ENCODE measurements at places on chromosomes 4 and X. TPM values are rescaled to one million over a fixed set of nuclear protein-coding genes. Genes with fewer than 3 reads are reported as not detected.

Gene OPHN1
- total RNA-seq, result 0.30 TPM

DNA sequence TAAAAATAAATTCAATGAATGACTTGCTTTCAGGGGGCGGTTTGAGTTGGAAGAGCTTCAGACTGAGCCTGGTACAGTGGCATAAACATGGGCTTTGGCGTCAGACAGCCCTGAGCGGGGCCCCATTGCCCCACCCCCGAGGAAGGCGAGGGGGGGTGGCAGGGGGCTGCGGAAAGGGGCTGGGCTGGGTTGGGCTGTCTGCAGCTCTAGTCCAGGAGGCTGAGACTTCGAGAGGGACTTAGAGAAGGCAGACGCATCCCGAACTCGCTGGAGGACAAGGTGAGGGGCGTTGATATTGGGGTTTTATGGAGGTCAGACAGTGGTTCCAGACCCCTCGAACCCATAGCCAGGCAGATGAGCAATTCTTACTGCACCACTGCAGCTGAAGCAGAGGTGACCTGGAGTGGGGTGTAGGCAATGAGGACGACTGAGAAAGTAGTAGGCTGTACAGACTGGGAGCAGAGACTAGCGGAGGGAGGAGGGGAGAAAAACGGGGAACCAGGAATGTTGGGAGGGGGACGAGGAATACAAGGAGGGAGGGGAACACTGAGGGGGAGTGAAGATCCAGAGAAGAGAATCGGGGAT is at the start of gene MAGED2:
TSS of gene MAGED2 (plus strand) at position 222 of the 585 bp plus-strand sequence. CDS start 1,587 bp downstream, outside the sequence.
- H3K4me3 ChIP-seq, result peak within 1 kb of the TSS; percentile 84
- DNase-seq, result peak; percentile 28
- peaks cover 21% of the 10 kb centered on the region for H3K36me3 ChIP-seq
- H3K27ac ChIP-seq, result peak within 1 kb of the TSS; percentile 87

DNA sequence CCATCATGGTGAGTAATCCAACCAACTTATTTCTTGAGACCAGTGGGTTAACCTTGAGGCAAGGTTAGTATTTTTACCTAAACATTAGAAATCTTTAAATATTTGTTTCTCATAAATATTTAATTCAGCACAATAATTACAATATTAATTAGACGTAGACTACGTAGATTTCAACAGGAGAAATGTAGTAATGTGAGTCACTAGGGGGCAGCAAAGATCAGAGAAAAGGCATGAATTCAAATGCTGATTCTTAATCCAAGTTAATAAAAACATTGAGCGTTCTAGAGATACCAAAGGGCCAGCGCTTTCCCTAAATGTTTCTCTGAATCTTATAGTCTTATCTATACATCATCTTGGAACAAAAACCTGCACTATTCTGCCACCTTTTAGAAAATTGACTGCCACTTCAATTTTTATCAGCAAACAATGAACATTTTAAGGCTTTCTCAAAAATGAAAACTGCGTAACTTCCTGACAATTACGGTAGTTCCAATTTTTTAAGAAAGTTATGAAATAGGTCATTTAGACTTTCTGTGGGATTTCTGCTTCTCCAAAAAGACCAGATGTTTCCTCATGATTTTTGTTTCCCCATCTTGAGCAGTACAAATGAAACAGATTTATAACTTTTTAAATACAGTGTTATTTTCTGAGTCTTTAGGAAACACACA is 180.7 kb downstream of the GASK1B start:
- no peaks in the 10 kb centered on the region for H3K4me1 ChIP-seq
- no peak overlapping the region for H3K4me3 ChIP-seq
- no peak for DNase-seq
- H3K27ac ChIP-seq, result no peak overlapping the region
- H3K36me3 ChIP-seq, result no peaks in the 10 kb centered on the region

GRCh38 chr4:2390784-2391421 is 27.5 kb downstream of the ZFYVE28 start:
- H3K4me3 ChIP-seq, result no peak overlapping the region
- H3K27me3 ChIP-seq, result no peaks in the 10 kb centered on the region
- no peak for DNase-seq
- no peaks in the 10 kb centered on the region for H3K36me3 ChIP-seq
- H3K27ac ChIP-seq, result no peak overlapping the region

DNA sequence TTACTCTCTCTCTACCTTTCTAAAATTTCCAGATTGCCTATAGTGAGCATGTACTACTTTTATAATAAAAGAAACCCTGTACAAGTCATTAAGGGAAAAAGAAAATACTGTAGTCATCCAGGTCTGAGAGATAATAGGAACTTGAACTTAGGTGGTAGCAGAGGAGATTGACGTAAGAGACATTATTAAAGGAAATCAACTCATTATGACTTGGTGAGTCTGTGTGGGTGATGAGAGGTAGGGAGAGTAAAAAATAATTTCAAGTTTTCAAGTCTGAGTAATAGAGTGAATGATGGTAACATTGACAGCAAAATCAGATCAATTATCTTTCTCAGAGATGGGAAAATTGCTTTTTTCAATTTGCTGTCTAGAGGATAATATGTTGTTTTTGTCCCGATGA is 44.0 kb upstream of the ZCCHC12 start:
- no peaks in the 10 kb centered on the region for H3K4me1 ChIP-seq
- H3K4me3 ChIP-seq, result no peak overlapping the region
- H3K27ac ChIP-seq, result no peak overlapping the region
- DNase-seq, result no peak

- no peaks in the 10 kb centered on the region for H3K4me1 ChIP-seq
Measured at GRCh38 chr4:5373327-5373726, 322.0 kb downstream of the STK32B start.

- no peak overlapping the region for H3K27ac ChIP-seq
- H3K4me1 ChIP-seq, result peaks cover 18% of the 10 kb centered on the region
- H3K36me3 ChIP-seq, result peaks cover 16% of the 10 kb centered on the region
- peaks cover 92% of the 10 kb centered on the region for H3K27me3 ChIP-seq
Measured at GRCh38 chr4:13525606-13526281, 18.6 kb downstream of the NKX3-2 start.

Measured in activated CD4-positive, alpha-beta memory T cell treated with anti-CD3 and anti-CD28 coated beads, Interleukin-2, amount 10 ng/mL, durations not matched to agents 7 days and 5 days (primary cell).